Activated CD8-positive, alpha-beta T cell treated with anti-CD3 and anti-CD28 coated beads for 36 hours (primary cell): ENCODE measurements at places on chromosomes 12 and 14.

- DNase-seq: no peak
Observed at GRCh38 chr12:75455839-75456238, 24.7 kb upstream of the GLIPR1 start.

DNA sequence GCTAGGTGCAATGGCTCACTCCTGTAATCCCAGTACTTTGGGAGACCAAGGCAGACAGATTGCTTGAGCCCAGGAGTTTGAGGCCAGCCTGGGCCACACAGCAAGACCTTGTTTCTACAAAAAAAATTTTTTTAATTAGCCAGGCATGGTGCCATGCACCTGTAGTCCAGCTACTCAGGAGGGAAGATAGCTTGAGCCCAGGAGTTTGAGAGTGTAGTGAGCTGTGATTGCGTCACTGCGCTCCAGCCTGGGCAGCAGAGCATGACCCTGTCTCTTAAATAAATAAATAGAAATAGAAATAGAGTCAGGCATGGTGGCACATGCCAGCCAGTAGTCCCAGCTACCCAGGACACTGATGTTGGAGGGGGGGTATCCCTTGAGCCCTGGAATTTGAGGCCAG is 36.7 kb upstream of the CLIP1 start:
- no peak for DNase-seq

GRCh38 chr12:120085920-120086645 is 30.5 kb downstream of the RAB35 start:
- no peak for DNase-seq

- no peak for DNase-seq
Observed at GRCh38 chr12:13422291-13422690, 225.8 kb downstream of the EMP1 start.
